ENCODE measurements at places on chromosomes 7 and 10. TPM values are rescaled to one million over a fixed set of nuclear protein-coding genes. Genes with fewer than 3 reads are reported as not detected.

Gene RARRES2
- total RNA-seq = not detected

Gene SEMA3C
- 0.16 TPM for total RNA-seq

Gene CHST3
- 6.1 TPM for total RNA-seq

Gene OR6V1
- total RNA-seq = not detected

Gene ALOX5
- not detected for total RNA-seq

Gene LRRC17
- total RNA-seq = 4.1 TPM

Gene NOM1
- total RNA-seq = 23.0 TPM

Gene VWC2
- not detected for total RNA-seq

Gene MYO3A
- not detected for total RNA-seq

Gene GPR141
- 0.88 TPM for total RNA-seq

Gene SLC16A12
- not detected for total RNA-seq

Gene ABCA13
- not detected for total RNA-seq

Gene CAMK2G
- total RNA-seq = 30.6 TPM

Gene LZTS2
- total RNA-seq = 47.3 TPM

Gene NEBL
- total RNA-seq = 4.7 TPM

Gene AGAP3
- 63.9 TPM for total RNA-seq

Gene MRLN
- total RNA-seq = not detected

Gene CALHM1
- not detected for total RNA-seq

Gene OR2A12
- total RNA-seq = not detected

Gene ASL
- 60.0 TPM for total RNA-seq

Gene NOS3
- 20.9 TPM for total RNA-seq

Gene FOXI2
- total RNA-seq = not detected

Gene RSPH10B
- total RNA-seq = 0.57 TPM

Gene SLC26A5
- under 0.01 TPM for total RNA-seq

Gene MAT1A
- not detected for total RNA-seq

Gene OR2A42
- total RNA-seq = not detected

Gene WDR86
- not detected for total RNA-seq

Gene SPDYE1
- total RNA-seq = not detected
